Thyroid gland (tissue), 4 donors: ENCODE measurements at places on chromosomes 7 and 10. TPM values are rescaled to one million over a fixed set of nuclear protein-coding genes. Genes with fewer than 3 reads are reported as not detected.

- H3K36me3 ChIP-seq = no peaks in the 10 kb centered on the region
- DNase-seq = no peak
- no peaks in the 10 kb centered on the region for H3K27me3 ChIP-seq
Observed at GRCh38 chr7:69827558-69827957, 229.3 kb downstream of the AUTS2 start.

DNA sequence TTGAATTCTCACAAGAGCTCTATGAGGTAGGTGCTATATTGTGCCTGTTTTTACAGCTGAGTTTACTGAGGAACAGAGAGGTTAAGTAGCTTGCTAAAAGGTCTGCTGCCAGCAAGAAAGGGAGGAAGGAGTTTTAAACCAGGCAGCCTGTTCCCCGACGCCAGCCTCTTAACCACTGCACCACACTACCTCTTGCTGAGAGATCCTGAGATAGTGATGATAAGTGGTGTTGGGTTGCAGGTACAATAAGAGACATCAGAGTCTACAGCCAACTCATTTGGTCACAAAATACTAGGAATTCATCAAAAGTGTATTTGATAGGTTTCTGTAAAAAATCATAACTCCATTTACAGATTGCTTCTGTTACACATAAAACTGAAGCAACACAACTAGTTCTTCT, 8.0 kb downstream of the CCDC71L start:
- H3K4me3 ChIP-seq = no peak overlapping the region
- no peaks in the 10 kb centered on the region for H3K27me3 ChIP-seq
- no peak overlapping the region for H3K27ac ChIP-seq
- peaks cover 12% of the 10 kb centered on the region for H3K4me1 ChIP-seq
- no peak for DNase-seq

Gene OPN1SW
- not detected for total RNA-seq

Gene C10orf143
- total RNA-seq = 6.8 TPM

DNA sequence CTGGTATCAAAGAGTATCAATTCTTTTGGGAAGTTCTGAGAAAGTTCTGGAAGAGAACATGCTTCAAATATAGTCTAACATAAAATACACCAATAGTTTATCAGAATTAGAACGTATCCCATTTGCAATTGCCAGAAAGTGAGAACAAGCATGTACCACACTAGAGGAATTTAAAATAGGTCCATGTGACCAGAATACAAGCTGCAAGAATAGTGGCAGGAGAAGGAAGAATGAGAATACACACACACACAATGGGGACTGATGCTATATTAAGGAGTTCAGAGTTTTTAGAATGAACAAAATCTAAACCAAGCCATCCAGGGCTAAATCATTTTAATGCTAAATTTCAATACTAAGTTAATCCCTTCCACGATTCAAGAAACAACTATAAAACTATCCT, 99.1 kb upstream of the TMEM168 start:
- no peaks in the 10 kb centered on the region for H3K4me1 ChIP-seq
- no peaks in the 10 kb centered on the region for H3K27me3 ChIP-seq
- H3K4me3 ChIP-seq = no peak overlapping the region

DNA sequence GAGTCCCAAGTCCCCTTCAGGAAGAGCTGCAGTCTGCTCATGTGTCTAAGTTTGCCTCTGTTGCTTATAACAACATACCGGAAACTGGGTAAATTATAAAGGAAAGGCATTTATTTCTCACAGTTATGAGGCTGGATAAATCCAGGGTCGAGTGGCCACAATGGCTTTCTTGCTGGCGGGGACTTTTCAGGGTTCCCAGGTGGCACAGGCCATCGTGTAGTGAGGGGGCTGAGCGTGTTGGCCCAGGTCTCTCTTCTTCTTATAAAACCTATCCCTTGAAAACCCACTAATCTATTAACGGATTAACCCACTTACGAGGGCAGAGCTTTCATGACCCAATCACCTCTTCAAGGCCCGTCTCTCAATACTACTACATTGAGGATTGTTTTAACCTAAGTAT, 8.7 kb downstream of the VIPR2 start:
- H3K4me3 ChIP-seq = no peak overlapping the region
- no peak for DNase-seq
- H3K27ac ChIP-seq = no peak overlapping the region
- H3K4me1 ChIP-seq = no peaks in the 10 kb centered on the region

GRCh38 chr7:28181416-28181815, 821 bp upstream of the JAZF1 start:
- no peak overlapping the region for H3K27ac ChIP-seq
- H3K27me3 ChIP-seq = no peaks in the 10 kb centered on the region
- DNase-seq = no peak
- H3K4me1 ChIP-seq = peaks cover 8% of the 10 kb centered on the region
- no peaks in the 10 kb centered on the region for H3K36me3 ChIP-seq

Gene AGR3
- not detected for total RNA-seq

GRCh38 chr10:129497013-129497412, 30.0 kb downstream of the MGMT start:
- H3K27me3 ChIP-seq = no peaks in the 10 kb centered on the region
- H3K4me3 ChIP-seq = no peak overlapping the region
- no peak for DNase-seq
- H3K27ac ChIP-seq = no peak overlapping the region
- H3K4me1 ChIP-seq = no peaks in the 10 kb centered on the region

Gene CLCN1
- total RNA-seq = not detected

GRCh38 chr7:2823130-2823529, 21.0 kb downstream of the GNA12 start:
- no peak for DNase-seq
- no peak overlapping the region for H3K27ac ChIP-seq
- no peaks in the 10 kb centered on the region for H3K36me3 ChIP-seq
- H3K27me3 ChIP-seq = no peaks in the 10 kb centered on the region

Gene MET
- 59.6 TPM for total RNA-seq

GRCh38 chr7:34385384-34385783, 272.6 kb upstream of the NPSR1 start:
- H3K27me3 ChIP-seq = no peaks in the 10 kb centered on the region
- H3K36me3 ChIP-seq = no peaks in the 10 kb centered on the region
- no peaks in the 10 kb centered on the region for H3K4me1 ChIP-seq
- H3K4me3 ChIP-seq = no peak overlapping the region
- DNase-seq = no peak
- H3K27ac ChIP-seq = no peak overlapping the region

GRCh38 chr10:77604063-77604462, 33.5 kb downstream of the KCNMA1 start:
- no peak overlapping the region for H3K27ac ChIP-seq
- no peaks in the 10 kb centered on the region for H3K27me3 ChIP-seq
- no peaks in the 10 kb centered on the region for H3K36me3 ChIP-seq
- no peak overlapping the region for H3K4me3 ChIP-seq

GRCh38 chr10:31099094-31099493, 67.4 kb upstream of the ZNF438 start:
- H3K36me3 ChIP-seq = no peaks in the 10 kb centered on the region
- no peak overlapping the region for H3K27ac ChIP-seq
- peaks cover 21% of the 10 kb centered on the region for H3K4me1 ChIP-seq
- H3K27me3 ChIP-seq = no peaks in the 10 kb centered on the region
- H3K4me3 ChIP-seq = no peak overlapping the region

Gene GTF2I
- total RNA-seq = 385 TPM

Gene ZNF800
- total RNA-seq = 31.2 TPM

- H3K27ac ChIP-seq = peak overlapping the region; percentile 86
- peaks cover 3% of the 10 kb centered on the region for H3K36me3 ChIP-seq
- H3K4me3 ChIP-seq = no peak overlapping the region
Observed at GRCh38 chr10:122140941-122141623, 130.0 kb upstream of the BTBD16 start.

- DNase-seq = no peak
- H3K27ac ChIP-seq = no peak overlapping the region
- H3K36me3 ChIP-seq = no peaks in the 10 kb centered on the region
- no peak overlapping the region for H3K4me3 ChIP-seq
Observed at GRCh38 chr7:76408121-76408560, 1.4 kb downstream of the SSC4D start.

- H3K27ac ChIP-seq = peak overlapping the region; percentile 87
- no peak overlapping the region for H3K4me3 ChIP-seq
- H3K4me1 ChIP-seq = peaks cover 93% of the 10 kb centered on the region
- H3K36me3 ChIP-seq = no peaks in the 10 kb centered on the region
- peak; percentile 45 for DNase-seq
Observed at GRCh38 chr10:109894516-109894915, 28.8 kb downstream of the XPNPEP1 start.

Gene MPP7
- 37.7 TPM for total RNA-seq

GRCh38 chr7:118944271-118944670, 719.8 kb downstream of the ANKRD7 start:
- H3K4me3 ChIP-seq = no peak overlapping the region
- no peaks in the 10 kb centered on the region for H3K27me3 ChIP-seq
- H3K27ac ChIP-seq = no peak overlapping the region
- no peak for DNase-seq

DNA sequence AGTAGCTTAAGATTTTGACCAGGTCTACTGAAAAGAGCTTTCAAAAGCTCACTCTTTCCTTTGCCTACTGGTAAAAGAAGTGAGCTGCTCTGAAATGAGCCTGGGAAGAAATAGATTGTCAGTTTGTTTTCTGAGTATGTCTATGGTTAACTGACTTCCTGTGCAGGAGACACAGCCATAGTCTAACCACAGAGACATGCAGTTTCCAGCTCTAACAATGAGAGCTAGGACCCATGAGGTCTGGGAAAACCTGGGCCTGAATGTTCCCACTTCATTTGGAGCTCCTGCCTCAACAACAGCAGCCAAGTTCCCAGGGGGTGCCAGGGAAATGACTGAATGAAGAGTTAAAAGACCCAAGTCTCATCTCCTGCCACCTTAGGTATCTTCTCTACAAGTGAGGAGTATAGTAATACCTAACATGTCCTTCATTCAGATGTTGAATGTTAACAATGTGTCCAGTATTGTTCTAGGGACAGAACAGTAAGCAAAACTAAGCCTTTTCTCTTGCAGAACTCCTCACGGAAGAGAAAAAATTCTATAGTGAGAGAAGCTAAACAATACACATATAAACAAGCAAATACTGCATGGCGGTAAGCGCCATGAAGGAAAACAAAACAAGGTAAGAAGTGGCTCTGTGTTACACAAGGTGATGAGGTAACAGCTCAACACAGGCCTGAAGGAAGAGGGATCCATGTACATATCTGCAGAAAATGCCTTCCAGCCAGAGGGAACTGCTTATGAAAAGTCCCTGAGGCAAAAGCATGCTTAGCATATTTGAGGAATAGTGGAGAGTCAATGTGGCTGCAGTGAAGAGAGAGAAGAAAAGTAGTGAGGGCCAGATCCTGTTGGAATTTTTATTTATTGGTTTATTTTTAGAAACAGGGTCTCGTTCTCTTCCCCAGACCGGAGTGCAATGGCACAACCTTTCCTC, 26.4 kb upstream of the ANKRD1 start:
- H3K4me3 ChIP-seq = no peak overlapping the region
- H3K27ac ChIP-seq = no peak overlapping the region
- no peak for DNase-seq
- no peaks in the 10 kb centered on the region for H3K27me3 ChIP-seq
- H3K4me1 ChIP-seq = no peaks in the 10 kb centered on the region

- H3K36me3 ChIP-seq = no peaks in the 10 kb centered on the region
- H3K27me3 ChIP-seq = no peaks in the 10 kb centered on the region
- no peak for DNase-seq
- H3K4me1 ChIP-seq = no peaks in the 10 kb centered on the region
Observed at GRCh38 chr7:45230611-45231165, 73.1 kb downstream of the RAMP3 start.

DNA sequence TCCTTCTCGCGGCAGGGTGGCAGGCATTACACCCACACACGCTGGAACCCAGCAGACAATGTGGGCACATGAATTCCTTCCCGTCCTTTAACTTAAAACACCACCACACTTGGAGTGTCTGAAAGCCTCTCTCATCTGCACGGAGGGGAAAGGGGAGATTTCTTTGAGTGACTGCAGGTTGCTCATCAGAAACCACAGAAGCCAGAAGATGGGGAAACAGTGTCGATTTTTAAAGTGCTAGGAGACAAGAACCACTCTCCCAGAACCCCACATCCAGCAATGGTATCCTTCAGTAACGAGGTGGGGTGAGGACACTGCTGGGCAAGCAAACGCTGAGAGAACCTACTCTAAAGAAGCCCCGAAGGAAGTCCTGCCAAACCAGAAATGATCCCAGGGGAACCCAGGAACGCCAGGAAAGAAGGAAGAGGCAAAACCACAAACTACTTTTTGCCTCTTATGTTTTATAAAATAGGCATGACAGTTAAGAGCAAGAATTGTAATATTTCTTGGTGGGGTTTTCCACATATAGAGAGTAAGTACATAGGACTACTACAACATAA, 254.3 kb downstream of the ELFN1 start:
- H3K4me1 ChIP-seq = peaks cover 6% of the 10 kb centered on the region
- no peaks in the 10 kb centered on the region for H3K36me3 ChIP-seq

DNA sequence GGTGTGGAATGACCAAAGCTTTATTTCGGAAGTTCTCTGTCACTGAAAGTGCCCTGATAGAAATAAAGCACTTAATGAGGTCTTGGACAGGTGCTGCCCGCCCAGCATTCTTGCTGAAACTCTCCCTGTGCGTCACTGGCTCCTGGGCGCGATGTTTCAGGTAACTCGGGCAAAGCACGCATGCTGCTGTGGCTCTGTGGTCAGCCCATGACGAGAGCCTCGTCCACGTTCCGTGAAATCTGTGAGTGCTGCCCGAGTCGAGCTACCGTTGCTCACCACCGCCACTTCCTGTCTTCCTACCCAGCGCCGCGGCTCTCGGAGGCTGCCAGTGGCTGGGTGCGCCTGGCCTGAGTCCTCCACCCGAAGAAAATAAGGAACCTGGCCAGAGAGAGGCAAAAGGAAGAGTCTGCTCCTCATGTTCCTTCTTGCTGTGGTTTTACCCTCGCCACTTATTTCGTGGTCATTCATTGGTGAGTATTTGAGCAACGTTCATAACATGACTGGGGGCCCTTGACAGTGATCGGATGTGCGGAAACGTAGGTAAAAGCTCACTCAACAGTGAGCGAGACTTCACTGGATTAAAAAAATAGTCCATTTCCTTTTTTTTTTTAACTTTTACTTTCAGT, 95.5 kb downstream of the MAP3K8 start:
- H3K36me3 ChIP-seq = no peaks in the 10 kb centered on the region
- H3K4me1 ChIP-seq = no peaks in the 10 kb centered on the region
- peak; percentile 27 for DNase-seq

Gene PSD
- total RNA-seq = 0.45 TPM

DNA sequence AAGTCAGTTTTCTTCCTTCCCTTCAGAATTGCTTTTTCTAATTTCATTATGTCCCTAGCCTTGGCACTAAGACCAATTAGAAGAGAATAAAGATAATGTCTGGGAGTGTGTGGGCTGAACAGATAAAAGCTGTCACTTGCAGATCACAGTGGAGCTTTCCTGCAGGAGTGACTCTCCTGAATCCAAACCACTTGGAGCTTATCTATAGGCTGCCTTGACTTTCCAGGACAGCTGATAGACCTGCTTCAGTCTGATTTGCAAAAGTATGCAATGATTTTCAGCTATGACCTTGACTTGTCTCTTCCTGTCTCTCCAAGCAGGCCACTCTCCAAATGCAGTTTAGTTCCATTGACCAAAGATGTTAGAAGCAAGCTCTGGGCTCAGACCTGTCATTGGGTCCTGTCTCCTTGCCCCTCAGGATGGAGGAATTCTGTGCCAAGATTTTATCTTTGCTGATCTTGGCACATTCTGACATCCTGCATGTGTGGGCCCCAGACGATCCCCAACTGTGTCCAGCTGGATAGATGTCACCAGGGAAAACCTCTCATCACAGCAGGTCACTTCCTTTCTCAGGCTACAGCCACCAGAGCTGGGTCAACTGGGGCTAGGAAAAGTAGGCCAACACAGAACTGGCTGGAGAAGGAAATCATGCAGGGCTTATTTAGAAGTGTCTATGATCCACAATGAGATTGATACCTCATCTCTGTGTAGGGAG, 120.9 kb upstream of the ZNF438 start:
- H3K4me3 ChIP-seq = no peak overlapping the region
- H3K27ac ChIP-seq = no peak overlapping the region
- H3K4me1 ChIP-seq = peaks cover 16% of the 10 kb centered on the region
- no peaks in the 10 kb centered on the region for H3K36me3 ChIP-seq
- no peaks in the 10 kb centered on the region for H3K27me3 ChIP-seq
- DNase-seq = no peak
